ENCODE measurements at places on chromosomes 5 and 9.

DNA sequence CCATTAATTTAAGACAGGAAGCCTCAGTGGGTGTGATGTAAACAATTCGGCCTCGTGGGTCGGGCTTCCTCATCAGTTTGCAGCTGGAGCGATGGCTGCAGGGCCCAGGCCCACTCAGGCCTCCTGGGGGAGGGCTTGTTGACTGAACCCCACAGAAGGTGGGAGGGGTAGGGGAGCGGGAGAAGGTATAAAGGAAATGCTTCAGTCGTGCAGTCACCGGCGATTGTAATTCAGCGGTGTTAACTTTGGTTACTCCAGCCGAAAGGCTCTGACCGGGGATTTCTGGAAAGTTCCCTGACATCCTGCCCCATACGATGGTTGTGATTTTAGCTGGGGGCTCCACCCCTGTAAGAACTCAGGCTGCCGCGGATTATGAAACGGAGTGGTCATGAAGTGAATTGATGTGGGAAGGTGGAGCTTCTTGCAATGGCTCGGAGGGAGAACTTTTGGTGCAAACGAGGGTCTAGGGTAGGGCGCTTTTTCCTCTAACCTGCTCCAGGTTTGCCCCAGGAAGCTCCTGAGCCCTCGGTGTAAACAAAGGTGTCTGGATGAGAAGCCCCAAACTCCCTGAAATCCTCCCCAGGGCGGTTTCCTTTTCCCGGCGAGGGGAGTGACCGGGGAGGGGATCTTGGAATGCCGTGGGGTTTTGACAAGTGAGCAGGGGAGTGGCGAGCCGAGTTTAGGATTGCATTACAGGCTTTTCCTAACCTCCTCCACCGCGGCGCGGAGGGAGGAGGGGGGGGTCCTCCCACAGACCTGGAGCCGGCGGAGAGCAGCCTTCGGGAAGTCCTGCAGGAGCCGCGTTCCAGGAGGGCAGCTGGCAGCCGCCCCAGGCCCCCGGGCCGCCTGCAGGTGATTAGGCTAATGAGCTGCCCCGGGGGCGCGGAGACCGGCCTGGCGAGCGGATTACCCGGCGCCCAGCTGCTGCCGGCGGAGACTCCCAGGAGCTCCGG lies 215.5 kb downstream of the PDZD2 start:
- peak; percentile 27 for DNase-seq

- no peak for DNase-seq
Observed at GRCh38 chr5:58598440-58598839, 15.6 kb downstream of the RAB3C start.

DNA sequence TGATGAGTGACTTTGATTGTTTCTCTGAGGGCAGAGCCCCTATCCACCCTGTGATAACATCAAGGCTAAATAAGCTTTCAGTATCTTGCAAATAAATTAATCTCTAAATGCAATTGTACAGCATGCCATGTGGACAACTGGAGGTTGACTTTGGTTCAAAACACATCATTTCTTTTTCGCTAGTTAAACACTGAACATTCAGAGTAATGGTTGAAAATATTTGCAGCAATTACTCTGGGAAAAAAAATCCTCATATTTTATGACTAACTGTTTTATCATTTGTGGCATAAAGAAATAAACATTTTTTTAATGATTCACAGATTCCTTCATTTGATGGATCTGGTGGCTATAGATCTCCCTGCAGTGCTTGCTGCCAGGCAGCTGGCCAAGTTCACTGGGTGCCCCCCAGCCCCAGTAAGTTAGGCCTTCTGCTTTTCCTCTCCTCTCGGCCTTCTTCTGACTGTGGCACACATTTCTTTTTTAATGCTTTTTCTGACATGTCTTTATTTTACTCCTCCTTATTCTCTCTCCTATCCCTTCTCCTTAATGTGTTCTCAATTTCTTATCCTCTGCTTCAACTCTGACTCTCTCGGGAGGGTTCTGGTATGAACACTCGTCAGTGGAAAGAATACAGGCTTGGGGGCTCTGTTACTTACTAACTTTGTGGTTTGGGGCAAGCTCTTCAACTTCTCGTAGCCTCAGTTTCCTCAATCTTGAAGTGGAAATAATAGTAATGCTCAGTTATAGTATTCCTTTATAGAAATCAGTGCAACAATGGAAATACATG lies 69.6 kb downstream of the ADAMTSL1 start:
- no peak for DNase-seq

GRCh38 chr5:132271251-132272246 lies 14.1 kb downstream of the PDLIM4 start:
- no peak for DNase-seq

DNA sequence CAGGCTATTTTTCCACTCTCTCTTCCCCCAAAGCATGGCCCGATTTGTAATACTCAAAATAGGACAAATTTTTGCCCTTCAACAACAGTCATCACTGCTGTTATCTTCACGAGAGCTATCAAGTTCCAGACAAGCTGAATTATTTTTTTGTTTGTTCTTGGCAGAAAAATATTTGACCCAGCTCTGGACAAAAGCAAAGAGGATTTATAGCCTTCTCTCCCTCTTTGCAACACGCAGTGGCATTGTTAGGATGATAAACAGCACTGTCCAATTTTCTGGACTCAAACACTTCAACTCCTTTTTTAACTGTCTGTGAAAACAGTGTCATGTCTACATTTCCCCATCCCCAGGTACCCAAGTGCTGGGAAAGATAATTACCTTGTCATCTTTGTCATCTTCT lies 160.3 kb downstream of the SLF1 start:
- DNase-seq, result no peak

- DNase-seq, result no peak
Observed at GRCh38 chr9:17160327-17160726, 25.5 kb downstream of the CNTLN start.

- DNase-seq, result no peak
Observed at GRCh38 chr9:128999581-129000206, 28.4 kb downstream of the SH3GLB2 start.

DNA sequence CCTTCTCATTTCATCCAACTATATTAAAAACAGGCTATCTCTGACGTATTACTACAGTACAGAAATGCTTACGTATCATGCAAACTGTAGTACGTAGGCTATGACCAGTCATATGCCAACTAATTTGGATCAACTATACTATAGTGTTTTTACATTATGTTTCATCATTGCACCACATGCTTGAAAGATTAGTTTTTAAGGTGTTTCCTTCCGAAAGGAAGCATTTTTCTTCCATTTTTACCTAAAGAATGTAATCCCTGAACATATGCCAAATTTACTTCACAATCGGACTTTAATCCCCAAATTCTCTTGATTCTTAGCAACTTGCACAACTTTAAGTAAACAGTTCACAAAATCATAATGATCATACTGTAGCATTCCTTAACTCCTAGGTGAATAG lies 153.9 kb downstream of the BNC2 start:
- DNase-seq, result no peak

Data from Ammon's horn (tissue), 1 donor.